ENCODE measurements at places on chromosomes 3 and 15. TPM values are rescaled to one million over a fixed set of nuclear protein-coding genes. Genes with fewer than 3 reads are reported as not detected.

DNA sequence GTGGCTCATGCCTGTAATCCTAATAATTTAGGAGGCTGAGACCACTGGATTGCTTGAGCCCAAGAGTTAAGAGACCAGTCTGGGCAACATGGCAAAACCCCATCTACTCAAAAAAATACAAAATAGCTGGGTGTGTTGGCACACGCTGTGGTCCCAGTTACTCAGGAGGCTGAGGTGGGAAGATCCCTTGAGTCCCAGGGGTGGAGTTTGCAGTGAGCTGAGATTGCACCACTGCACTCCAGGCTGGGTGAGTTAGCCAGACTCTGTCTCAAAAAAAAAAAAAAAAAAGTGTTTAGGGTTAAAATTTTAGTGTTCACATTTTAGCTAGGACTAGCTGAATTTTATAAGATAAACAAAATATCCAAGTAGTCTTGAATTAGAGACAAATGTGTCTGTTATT, 1340.1 kb upstream of the EPHA6 start:
- no peak for DNase-seq

DNA sequence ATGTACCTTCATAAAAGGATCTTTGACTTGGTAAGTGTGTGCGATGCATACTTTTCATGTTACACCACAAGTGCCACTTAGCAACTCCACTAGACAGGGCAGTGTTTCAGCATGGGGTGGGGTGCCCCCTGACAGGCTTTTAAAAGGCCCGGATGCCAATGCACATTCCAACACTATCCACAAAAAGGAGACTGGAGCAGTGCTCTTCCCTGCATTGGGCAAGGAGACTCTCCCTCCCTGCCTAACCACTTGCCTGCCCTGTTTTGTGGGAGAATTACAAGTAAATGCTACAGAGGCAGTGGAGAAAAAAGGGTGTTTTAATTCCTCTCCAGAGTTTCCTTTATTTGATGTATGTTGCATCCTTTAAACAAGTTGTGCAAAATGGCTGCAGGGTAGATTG, 1.7 kb upstream of the RARB start:
- peak; percentile 83 for DNase-seq

- no peak for DNase-seq
These were observed 10.1 kb upstream of the CAMK1 start for GRCh38 chr3:9779721-9780457.

The GOLGA8J gene
- total RNA-seq, result 0.20 TPM

DNA sequence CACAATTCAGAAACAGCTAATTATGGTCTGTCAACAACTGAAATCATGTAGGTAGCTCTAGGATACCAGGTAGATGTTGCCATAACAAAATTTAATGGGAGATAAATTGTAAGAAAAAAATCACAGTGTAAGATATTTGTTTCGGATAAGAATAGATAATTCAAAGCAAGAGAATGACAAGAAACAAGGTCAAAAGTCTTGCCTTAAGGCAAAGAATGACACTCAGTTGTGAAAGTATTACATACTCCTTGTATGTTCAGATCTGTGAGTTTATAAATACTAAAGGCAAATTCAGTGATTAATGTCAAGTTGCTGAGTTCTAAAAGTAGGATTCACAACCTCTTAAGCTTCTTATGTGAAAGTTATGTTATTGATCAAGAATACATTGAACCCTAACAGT, 772.2 kb upstream of the SGO1 start:
- no peak for DNase-seq

DNA sequence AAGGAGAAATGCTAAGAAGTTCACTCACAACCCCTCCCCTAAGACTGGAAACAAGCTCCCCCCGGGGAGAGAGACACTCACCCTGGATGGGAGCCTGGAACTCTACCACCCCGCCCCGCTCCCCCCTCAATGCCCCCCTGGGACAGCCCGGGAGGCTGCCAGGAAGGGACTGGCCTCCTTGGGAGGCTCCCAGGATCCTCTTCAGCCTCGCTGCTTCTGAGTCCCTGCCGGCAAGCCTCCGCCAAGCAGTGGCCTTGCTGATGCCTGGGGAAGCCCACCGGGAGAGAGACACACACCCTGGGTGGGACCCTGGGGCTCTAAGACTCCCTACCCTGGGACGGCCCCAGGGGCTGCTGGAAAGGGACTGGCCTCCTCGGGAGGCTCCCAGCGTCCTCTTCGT, 33.4 kb downstream of the CPEB1 start:
- DNase-seq, result no peak

DNA sequence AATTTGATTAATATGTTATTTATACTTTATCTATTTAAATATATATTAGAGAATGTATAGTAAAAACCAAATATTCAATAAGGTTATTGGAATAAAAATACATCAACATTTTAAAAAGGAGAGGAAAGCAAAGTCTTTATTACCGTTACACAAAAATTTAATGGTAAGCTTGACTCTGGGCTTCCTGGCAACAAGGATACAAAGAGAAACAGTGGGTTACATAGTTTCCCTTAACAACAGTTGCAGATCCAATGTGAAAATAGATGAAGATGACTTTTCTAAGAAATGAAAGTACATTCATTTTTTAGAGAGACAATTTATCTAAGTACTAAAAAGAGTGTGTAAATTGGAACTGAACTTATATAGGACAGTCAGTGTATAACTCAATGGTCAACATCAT, 6.0 kb upstream of the PHLDB2 start:
- no peak for DNase-seq

- DNase-seq, result no peak
These were observed 16.7 kb upstream of the PPP1R2 start for GRCh38 chr3:195559723-195560409.

DNA sequence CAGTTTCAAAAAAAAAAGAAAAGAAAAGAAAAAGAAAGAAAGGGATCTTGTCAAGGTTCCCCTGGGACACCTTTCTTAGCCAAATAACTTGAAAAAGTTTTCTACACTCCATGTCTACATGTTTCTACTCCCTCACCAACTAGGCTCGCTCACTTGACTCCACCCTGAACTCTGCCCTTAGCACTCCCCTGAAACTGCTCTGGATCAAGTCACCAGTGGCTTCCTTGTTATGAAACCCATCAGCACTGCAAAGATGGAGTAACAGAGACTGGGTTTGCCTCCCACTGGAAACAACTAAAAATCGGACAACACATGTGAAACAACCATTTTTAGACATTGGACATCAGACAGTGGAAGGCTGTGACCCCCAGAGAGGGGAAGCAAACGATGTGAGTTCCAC, 36.8 kb downstream of the TMEM40 start:
- DNase-seq, result no peak

The HTR3E gene
- not detected for total RNA-seq

DNA sequence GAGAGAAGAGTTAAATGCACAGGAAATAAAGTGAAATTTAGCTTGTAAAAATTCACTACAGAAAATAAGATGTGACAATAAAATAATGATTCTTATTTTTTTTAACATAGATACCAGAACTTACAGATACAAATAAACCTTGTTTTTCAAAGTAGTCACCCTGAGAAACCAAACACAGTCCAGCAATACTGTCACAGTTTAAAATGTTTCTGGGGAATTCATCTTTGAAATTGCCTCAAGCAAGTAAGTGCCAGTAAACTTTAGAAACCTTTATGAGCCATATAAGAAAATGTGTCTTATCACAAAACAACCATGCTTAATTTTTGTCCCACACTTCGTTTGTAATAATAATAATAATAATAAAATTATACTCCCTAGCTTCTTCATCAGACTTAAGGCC, 19.9 kb downstream of the SHOX2 start:
- no peak for DNase-seq

The RBSN gene
- 26.5 TPM for total RNA-seq

GRCh38 chr3:194276768-194277103, 74.4 kb downstream of the CPN2 start:
- DNase-seq, result no peak

- no peak for DNase-seq
These were observed 51.9 kb downstream of the TBL1XR1 start for GRCh38 chr3:177145381-177145780.

- no peak for DNase-seq
These were observed 4.1 kb upstream of the RTP1 start for GRCh38 chr3:187193181-187193580.

DNA sequence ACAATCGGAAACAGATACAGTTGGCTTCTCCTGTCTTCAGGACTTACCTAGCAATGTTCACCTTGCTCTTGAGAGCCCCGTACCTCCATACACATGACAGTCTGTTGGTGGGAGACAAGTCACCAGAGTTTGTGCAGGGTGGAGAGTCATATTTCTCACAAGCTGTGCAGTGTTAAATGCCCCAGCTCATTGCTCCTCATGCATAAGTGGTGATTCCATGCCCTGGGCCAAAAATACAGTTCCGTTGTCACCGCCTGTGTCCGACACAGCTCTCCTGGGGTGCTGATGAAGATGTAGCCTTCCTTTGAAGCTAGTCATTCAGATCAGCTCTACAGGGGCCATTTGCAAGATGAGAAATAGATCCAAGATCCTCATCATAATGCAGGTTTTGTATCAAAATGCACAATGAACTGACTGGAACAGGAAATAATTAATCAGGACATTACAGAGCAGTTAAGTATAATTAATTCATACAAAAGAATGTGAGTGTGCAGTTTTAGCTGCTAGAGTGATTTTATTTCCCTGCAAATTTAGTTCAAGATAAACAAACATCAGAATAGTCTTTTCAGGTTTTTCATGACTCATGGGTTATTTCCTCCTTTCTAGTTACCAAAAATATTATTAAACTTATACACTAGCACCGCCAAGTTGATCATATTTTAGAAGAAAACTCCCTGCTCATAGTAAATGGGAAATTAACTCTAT, 66.5 kb downstream of the CD47 start:
- DNase-seq, result no peak

The BRK1 gene
- total RNA-seq, result 108 TPM

DNA sequence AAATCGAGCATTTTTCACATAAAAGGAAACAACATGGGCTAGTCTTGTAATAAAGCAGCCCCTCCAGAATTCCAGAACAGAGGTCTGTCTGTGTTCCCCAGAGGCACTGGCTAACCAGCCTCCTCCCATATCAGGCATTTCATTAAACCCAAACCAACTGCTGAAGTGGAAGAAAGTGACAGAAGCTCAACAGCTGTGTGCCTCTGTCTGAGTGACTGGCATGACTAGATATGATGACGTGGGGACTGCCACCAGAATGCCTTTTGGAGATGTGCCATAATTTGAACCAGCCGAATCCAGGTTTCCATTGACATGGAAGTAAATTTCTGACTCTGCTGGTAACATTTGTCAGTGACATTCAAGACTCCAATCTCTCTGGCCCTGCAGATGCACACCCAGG, 8.7 kb downstream of the LIMD1 start:
- no peak for DNase-seq

The CAPN3 gene
- total RNA-seq, result 20.9 TPM

GRCh38 chr15:90956274-90957030, 1.8 kb downstream of the RCCD1 start:
- peak; percentile 83 for DNase-seq

GRCh38 chr15:89790661-89791060, 14.5 kb downstream of the MESP2 start:
- no peak for DNase-seq

DNA sequence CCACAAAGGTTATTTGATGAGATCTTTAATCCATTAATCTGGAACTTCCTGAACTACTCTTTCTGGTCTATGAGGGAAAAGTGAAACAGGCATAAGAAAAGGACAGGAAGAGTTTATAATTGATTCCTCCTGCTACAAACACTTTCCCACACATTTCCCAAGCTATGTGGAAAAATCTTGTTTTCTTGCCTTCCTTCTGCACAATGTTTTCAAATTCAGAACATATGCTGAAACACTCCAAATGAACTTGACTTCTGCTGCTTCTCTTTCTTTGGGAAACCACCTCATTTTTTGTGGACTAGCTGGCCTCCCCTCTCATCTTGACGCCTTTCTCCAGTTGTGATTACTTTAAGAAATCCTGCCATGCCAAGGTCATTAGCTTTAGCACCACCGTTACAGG, 100.7 kb upstream of the PTPRG start:
- no peak for DNase-seq

DNA sequence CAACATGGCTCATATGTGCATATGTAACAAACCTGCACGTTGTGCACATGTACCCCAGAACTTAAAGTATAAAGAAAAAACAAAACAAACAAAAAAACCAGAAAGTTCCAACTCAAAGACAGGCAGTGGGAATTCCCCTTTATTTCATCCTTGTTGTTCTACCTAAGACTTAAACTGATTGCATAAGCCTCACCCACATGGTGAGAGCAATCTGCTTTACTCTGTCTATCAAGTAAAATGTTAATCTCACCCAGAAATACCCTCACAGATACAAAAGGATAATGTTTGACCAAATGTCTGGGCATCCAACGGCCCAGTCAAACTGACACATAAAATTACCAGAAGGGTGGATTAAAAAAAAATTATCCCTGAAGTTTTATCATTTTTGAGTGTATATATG, 190.9 kb upstream of the PLSCR5 start:
- no peak for DNase-seq

- DNase-seq, result peak; percentile 98
These were observed 51.7 kb downstream of the TRANK1 start for GRCh38 chr3:36893137-36893557.

The WWTR1 gene
- total RNA-seq, result 88.9 TPM

- DNase-seq, result no peak
These were observed 1.2 kb downstream of the PRR20G start for GRCh38 chr3:127286571-127287140.

DNA sequence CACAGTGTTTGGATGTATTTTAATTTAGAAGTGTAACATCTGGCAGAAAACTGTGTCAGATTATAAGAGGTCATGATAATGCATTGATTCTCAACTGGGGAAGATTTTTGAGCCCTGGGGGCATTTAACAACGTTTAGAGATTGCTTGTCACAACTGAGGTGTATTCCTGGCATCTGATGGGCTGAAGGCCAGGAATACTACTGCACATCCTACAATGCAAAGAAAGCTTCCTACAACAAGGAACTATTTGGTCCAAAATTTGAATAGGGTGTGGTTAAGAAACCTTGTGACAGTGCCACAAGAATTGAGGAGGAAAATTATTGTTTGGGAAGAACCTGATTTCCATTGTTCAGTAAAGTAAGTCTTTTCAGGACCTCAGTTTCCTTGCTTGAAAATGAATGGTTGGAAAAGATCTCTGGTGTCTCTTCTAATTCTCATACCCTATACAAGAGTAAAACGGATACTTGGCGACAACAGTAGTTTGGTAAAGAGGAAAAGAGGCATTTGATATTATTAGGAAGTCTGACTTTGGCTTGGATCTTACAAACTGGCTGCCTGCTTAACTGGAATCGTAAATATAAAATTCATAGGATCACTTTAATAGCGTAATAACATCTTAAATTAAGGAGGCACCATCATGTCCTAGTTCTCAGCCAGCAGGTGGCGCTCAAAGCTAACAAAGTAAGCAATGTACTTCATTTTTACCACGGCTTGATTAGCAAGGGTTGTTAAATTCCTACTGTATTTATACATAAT, 4.3 kb downstream of the DAZL start:
- peak; percentile 81 for DNase-seq

DNA sequence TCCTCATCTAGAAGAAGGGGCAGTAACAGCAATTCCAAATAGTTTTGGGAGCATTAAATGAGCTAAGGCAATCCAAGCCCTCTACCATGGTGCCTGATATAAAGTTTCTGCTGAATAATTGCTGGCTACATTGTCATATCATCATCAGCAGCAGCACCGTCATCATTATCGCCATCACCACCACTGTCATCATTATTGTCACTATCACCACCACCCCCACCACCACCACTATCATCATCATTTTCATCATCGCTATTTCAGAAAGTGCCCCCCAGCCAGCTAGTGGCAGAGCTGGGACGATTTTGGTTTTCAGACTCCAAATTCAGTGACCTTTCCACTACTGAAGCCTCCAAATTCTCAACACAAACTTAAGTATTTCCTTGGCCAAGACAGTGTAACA, 15.0 kb downstream of the XCR1 start:
- DNase-seq, result no peak

The ISLR gene
- 14.6 TPM for total RNA-seq

The LMCD1 gene
- total RNA-seq, result 101 TPM

GRCh38 chr3:108157273-108157672, 65.0 kb downstream of the IFT57 start:
- no peak for DNase-seq

All from lung (tissue), 17 donors.